ENCODE measurements at places on chromosomes 3 and 15.

- no peak for DNase-seq
These were observed 20.1 kb downstream of the SLC12A8 start for GRCh38 chr3:125192190-125193035.

DNA sequence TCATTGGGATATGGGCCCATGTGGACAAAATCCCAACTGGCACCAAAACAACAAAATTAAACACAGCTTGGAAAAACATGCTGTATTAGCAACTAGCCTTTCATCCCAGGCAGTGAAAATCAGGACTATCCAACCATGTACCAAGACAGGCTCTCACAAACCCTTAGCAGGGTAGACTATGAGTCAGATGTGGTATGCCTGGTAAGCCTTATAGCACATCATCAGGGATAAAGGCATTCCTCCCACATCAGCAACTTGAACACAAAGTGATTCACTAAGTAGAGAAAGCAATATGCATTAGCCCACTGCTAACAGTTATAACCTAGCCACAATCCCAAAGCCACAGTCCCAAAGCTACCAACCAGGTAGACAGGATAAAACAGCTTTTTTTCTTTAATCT is 8.0 kb downstream of the CEP152 start:
- peak; percentile 93 for DNase-seq

DNA sequence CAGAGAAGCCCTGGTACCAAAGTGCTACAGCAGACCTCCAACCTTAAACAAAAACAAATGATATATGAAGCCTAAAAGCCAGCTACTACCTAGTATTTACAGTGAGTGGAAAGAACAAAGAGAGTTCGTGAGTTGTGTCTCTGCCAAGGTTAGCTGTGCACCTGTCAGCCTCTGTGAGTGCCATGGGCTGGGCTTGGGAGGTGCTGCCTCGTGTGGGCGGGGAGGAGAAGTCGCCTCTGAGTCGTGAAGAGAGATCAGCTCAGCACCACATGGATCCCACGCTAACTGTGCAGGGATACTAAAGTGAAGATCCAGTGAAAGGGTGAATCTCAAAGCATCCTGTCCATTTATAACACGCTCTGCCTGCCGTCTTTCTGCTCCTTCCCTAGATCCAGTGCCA is 101.9 kb downstream of the CHDH start:
- no peak for DNase-seq

GRCh38 chr3:134136604-134137003 is 106.9 kb upstream of the SLCO2A1 start:
- DNase-seq, result no peak

- DNase-seq, result peak; percentile 42
These were observed 52.8 kb upstream of the SLC9A9 start for GRCh38 chr3:143901105-143901504.

DNA sequence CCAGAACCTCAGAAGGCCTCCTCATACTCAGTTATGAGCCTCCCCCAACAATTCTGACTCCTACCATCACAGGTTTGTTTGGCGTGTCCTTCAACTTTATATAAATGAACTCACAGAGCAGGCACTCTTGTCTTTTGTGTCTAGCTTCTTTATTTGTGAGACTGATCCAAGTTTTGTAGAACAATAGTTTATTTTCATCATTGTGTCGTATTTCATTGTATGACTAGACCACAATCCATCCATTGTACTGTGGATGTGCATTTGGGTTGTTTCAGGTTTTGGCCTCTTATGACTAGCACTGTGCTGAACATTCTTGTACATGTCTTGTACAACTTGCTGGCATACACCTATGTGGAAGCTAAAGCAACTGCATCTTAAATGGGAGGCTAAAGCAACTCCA is 292.8 kb upstream of the LYSMD4 start:
- no peak for DNase-seq

DNA sequence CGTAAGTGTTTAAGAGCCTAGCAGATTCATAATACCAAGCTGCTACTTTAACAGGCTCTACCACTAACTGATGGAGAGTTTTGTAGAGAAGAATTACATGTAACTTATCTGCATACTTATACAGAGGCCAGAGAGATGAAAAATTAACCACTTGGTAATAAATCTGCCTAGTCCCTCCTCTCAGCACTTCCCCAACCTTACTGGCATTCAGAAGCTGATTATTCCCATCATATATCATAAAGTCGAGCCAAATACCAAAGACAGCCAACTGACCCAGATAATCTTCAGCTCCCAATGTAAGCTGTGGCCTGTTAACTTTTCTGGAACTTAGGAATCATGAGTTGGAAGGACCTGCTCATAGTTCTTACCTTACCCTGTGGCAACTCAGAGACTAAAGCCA is 25.5 kb upstream of the CSPG5 start:
- no peak for DNase-seq

DNA sequence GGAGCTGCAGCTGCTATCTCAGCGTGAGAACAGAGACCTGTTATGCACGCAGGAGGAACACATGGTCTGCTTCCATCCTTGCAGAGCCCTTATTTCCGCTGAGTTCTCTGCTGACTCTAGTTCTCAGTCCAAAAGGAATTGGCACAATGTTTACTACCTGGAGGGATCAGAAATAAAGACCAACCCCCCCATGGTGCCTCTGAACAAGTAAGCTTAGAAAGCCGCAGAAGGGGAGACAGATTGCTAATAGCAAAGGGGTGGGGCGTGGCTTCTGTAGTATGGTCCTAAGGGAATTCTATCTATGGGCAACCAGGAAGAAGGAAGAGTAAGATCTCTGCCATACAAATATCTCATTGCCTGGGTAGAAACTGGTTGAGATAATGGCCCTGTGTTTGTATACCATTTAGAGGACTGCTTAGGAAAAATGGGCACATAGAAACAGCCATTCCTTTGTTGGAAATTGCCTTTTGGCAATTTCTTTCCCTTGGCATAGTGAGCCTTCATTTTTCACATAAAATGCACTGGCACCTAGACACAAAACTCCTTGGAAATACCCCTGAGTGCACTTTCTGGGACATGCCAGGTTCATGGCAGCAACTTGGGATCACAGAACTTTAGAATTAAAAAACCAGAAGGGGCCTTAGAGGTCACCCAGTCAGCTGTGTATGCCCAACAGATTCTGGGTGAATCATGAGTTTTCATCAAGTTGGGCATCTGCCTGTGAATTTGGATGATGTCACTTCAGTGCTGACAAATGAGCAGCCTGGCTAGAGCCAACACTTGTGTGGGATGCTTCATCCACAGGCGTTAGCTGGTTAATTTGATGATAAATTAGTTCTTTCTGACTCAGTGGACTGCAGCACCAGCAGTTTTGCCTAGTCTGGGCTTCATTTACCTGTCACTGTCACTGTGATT is 57.4 kb upstream of the STXBP5L start:
- no peak for DNase-seq

DNA sequence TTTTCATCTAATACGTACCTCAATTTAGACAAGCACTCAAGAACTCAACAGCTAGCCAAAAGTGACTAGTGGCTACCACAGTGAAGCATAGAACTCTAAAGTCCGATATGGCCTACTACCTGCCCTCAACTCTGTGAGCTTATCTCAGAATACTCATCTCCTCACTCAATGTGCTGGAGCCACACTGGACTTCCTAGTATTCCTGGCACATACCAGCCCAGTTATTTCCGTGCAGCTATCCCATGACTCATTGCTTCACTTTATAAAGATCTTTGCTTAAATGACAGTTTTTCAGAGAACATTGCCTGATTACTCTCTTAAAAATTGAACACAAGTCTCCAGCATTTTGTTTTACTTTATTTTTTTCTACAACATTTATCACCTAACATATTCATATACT is 524.7 kb downstream of the PYDC2 start:
- DNase-seq, result no peak

GRCh38 chr3:5056111-5056391 is 66.0 kb upstream of the ARL8B start:
- DNase-seq, result peak; percentile 34

- no peak for DNase-seq
These were observed 36.9 kb downstream of the FAM3D start for GRCh38 chr3:58629629-58630028.

- peak; percentile 36 for DNase-seq
These were observed 755 bp downstream of the PTPN9 start for GRCh38 chr15:75578173-75578947.

- DNase-seq, result peak; percentile 89
These were observed 208.4 kb upstream of the NANOGP8 start for GRCh38 chr15:35293353-35294130.

GRCh38 chr3:119658994-119659393 is 1.4 kb downstream of the POPDC2 start:
- no peak for DNase-seq

DNA sequence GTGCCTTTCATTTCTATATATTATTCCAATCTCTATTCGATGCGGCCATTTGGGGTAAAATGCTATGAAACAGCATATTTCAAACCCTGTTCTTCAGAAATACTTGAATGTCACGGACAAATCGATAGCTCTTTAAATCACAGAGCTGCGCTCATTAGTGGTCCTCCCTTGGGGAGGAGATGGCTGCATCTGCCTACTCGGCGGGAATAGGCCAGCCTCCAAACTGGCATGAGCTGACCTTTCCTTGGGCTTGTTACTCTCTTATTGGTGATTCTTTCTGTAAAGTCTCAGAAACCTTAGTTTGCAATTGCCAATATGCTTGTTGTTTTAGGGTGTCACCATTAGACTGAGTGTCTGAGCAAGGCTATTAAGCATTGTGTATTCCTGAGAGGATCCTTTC is 120.9 kb downstream of the BDH1 start:
- no peak for DNase-seq

DNA sequence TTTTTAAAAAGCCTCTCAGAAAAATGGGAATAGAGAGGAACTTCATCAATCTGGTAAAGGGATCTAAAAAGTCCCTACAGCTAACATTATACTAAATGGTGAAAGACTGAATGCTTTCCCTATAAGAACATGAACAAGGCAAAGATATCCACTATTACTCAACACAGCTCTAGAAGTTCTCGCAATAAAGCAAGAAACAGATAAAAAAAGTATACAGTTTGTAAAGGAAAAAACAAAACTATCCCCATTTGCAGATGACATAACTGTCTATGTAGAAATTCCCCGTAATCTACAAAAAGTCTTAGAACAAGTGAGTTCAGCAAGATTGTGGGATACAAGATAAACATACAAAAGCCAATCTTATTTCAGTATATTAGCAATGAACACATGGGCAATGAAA is 15.4 kb downstream of the EDC3 start:
- DNase-seq, result no peak

- DNase-seq, result peak; percentile 16
These were observed 744.0 kb upstream of the SGO1 start for GRCh38 chr3:20930034-20930433.

- no peak for DNase-seq
These were observed 16.3 kb upstream of the SAMD7 start for GRCh38 chr3:169895072-169895471.

GRCh38 chr15:83869341-83869740 is 215.4 kb downstream of the ADAMTSL3 start:
- no peak for DNase-seq

DNA sequence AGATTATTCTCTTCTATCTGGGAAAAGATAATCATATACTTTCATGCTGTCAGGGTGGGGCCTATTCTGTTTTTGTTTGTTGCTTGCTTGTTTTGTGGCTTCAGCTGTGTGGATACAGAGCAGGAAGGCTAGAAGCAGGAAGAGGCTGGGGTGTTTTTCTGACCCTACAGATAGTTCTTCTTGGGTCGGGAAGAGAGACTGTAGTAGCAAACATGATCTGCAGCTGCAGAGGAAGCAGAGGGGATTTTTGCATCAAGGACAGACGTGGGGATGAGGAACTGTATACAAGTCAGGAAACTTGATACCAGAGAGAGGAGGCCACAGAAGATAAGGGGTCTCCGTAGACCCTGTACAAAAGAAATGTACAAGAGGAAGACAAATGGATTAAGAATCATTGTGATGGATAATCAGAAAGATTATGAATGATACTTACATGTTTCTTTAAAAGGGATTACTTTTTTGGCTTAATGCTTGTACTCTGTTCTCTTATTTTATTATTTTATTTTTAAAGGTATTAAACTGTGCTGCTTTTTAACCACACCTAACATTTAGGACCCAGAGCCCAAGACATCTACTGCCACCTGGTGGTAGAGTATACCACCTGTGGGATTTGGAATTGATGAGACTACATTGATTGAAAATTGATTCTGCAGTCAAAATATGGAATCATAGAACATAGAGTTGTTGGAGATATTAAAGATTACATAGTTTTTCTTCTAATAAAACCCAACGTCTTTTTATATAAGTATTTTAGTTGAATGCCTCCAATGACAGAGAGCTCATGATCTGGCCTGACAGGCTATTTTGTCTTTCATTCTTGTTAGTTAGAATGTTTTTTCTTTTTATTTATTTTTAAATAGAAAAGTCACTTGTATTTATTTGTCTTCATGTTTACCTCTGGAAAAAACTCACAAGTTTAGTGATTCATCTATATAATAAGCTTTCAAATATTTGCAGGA is 87.3 kb upstream of the ROPN1 start:
- peak; percentile 50 for DNase-seq

GRCh38 chr15:67977414-67978089 is 76.6 kb upstream of the PIAS1 start:
- DNase-seq, result no peak

- peak; percentile 45 for DNase-seq
These were observed 5.6 kb upstream of the APPL1 start for GRCh38 chr3:57221883-57222282.

Measured in EH (cell line).